Activated CD4-positive, alpha-beta T cell treated with anti-CD3 and anti-CD28 coated beads, Interleukin-2, amount 50 U/mL, for 24 hours (primary cell): ENCODE measurements at places on chromosomes 6 and 20.

DNA sequence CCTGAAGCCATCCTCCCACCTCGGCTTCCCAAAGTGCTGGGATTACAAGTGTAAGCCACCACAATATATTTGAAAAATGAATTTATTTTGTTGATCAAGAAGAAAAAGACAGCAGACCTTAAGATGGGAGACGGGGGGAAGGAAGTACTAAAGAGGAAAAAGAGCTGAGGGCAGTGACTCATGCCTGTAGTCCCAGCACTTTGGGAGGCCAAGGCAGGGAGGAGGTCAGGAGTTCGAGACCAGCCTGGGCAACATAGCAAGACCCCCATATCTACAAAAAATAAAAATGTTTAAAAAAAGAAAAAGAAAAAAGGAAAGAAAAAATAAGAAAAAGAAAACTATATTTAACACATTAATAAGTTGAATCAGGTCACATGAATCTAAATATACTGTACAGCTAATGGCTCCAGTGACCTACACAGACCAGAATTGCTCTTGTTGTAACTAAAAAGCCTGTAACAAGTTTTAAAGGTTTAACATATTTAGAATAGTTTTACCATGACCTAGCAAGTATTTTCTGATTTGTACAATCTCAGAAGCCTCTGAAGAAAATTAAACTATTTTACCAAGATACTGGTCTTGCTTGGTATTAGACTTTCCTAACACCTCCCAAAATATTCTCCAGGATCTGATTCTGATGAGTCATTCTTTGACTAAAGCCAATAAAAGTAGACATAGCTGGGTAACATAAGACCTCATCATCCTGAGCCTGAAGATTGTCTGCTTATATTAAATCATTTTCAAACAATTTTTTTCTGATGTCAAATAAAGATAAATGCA, 4.3 kb upstream of the AKIRIN2 start:
- no peak for DNase-seq

- no peak for DNase-seq
Observed at GRCh38 chr20:64069614-64070243, 6.7 kb downstream of the TCEA2 start.

DNA sequence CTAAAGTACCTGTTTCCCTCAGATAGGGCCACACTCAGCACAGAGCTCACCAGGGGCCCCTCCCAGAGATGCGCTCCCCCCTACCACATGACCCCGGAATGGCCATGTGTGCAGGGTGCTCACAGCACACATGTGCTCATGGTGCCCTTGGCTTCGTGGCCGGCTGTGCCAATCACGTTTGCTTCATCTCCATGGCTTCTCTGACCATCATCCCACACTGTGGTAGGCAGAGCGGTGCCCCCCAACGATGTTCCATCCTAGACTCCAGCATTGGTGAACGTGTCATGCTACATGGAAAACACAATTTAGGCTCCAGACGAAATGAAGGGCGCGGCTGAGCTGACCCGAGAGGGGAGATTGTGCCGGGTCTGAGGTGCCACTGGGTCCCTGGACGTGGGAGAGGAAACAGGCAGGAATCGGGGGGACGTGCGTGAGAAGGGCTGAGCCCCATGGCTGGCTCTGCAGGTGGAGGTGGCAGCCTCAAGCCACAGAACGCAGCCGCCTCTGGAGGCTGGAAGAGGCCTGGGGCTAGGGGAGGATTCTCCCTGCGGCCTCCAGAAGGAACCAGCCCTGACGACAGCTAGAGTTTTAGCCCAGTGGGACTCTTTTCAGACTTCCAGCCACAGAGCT, 126.5 kb downstream of the DLL1 start:
- DNase-seq: no peak

DNA sequence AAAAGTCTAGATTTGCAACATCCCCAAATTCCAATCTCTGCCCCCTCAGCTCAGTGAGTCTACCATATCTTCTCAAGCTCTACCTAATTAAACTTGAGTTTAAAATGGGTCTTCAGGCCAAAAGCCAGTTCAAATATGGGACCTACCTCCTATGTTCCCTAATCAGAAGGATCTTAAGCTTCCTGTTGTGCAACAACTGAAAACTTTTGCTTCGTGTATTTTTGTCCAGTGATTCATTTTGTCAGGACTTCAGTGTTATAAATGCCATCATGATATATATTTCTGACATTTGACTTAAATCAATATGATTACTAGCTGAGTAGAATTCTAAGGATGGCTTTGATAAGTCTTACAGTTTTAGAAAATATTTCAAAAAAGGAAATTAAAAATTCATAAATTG, 622.6 kb upstream of the PTCHD4 start:
- no peak for DNase-seq

DNA sequence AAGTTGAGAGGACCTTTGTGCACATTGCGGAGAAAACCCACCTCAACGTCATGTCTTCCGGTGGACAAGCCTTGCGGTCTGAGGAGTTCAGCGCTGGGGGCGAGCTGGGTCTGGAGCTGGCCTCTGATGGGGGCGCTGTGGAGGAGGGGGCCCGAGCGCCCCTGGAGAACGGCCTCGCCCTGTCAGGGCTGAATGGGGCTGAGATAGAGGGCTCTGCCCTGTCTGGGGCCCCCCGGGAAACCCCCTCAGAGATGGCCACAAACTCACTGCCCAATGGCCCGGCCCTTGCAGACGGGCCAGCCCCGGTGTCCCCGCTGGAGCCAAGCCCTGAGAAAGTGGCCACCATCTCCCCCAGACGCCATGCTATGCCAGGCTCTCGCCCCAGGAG, 14.6 kb upstream of the SLC22A7 start:
- DNase-seq: no peak

- DNase-seq: no peak
Observed at GRCh38 chr6:75550544-75551167, 51.0 kb upstream of the SENP6 start.

- no peak for DNase-seq
Observed at GRCh38 chr20:34628026-34628425, 48.9 kb downstream of the PIGU start.

GRCh38 chr6:139257821-139258398, 33.9 kb downstream of the TXLNB start:
- DNase-seq: no peak

GRCh38 chr6:71406865-71407860, 118.6 kb downstream of the OGFRL1 start:
- no peak for DNase-seq

DNA sequence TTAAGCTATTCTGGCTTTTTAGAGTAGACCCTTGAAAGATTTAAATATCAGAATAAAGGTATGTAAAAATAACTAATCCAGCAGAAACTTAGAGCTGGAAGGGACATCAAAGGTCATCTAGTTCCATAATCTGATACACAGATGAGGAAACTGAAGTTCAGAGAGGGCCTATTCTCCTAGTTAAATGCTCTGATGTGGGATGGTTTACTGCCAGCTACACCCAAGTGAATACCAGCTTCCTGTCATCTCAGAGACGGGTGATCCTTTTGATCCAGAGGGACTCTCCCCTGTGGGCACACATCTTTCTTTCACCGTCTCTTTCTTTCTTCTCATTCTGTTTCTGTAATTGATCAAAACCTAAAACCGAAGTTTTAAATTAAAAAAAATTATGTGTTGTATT, 94.1 kb downstream of the MAN1A1 start:
- no peak for DNase-seq
